ENCODE measurements at places on chromosomes 13 and 19.
A peak's percentile ranks its signal among the peaks of the same experiment; 100 is the strongest.

- DNase-seq, result no peak
These were observed 555.4 kb downstream of the KCTD12 start for GRCh38 chr13:76330761-76331160.

GRCh38 chr13:31846182-31846938 lies 107.0 kb downstream of the RXFP2 start:
- DNase-seq, result peak; percentile 78

- no peak for DNase-seq
These were observed 25.5 kb upstream of the SACS start for GRCh38 chr13:23458989-23459388.

DNA sequence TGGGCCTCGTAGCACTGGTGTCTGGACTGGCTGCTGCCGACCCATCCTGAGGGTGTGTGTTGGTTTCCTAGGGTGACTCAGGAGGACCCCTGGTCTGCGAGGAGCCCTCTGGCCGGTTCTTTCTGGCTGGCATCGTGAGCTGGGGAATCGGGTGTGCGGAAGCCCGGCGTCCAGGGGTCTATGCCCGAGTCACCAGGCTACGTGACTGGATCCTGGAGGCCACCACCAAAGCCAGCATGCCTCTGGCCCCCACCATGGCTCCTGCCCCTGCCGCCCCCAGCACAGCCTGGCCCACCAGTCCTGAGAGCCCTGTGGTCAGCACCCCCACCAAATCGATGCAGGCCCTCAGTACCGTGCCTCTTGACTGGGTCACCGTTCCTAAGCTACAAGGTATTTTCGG lies 13.8 kb downstream of the TIMM13 start:
- no peak for DNase-seq

DNA sequence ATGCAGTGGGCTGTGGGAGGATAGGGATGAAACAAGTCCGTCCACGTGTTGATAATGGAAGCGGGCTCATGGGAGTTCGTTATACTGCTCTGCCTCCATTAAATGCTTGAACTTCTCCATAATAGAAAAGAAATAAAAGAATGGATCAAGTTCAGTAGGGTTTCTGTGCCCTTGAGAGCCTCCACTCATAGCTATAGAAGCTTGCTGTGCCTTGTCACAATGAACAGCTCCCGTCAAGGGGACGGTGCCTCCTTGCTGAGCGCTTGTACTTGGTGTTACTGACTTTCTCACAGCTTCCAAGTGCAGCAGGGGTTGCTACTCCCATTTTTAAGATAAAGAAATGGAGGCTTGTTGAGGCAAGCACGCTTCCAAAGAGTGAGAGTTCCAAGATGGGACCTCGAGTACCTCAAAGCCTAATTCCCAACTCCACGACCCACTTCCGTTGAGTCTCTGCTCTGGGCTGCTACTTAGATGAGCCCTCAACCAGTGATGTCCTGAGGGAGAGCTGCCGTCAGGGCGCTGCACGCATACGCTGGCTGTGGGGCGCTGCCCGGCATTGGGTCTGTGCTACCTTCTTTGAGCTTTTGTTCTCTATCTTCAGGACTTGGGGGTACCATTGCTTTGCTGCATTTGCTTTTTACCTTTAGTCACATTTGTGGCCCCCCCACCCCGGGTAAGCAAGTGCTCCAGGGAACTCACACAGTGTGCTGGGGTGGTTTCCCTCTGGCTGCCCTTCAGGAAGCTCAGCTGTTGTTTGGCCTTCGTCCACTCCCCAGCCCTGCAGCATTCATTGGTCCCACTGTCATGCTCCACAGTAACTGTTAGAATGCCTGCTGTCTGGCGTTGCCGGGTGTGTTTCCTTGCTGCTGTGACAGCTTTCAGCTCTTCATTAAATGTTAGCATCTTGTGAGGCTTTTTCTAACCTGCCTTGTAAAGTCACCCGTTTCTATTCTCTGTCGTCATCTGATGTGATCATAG lies 9.5 kb downstream of the SNRNP70 start:
- DNase-seq, result no peak

DNA sequence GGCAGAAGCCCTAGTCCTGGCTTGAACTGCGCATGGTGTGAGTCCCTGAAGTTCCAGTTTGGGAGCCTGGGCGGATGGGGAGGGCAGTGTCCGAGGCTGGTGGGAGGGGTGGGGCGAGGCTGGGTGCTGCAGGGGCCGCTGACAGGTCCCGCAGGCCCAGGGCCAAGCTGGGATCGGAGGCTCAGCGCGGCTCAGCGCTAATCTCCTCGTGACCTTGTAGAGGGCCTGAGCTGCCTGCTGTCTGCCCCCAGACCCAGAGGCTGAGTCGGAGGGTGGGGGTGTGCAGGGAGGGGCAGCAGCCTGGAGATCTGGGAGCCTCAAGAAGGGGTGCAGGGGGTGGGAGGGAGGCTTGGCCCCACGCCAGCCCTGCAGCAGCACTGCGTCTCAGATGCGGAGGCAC lies 3.0 kb downstream of the ATP1A3 start:
- DNase-seq, result no peak

DNA sequence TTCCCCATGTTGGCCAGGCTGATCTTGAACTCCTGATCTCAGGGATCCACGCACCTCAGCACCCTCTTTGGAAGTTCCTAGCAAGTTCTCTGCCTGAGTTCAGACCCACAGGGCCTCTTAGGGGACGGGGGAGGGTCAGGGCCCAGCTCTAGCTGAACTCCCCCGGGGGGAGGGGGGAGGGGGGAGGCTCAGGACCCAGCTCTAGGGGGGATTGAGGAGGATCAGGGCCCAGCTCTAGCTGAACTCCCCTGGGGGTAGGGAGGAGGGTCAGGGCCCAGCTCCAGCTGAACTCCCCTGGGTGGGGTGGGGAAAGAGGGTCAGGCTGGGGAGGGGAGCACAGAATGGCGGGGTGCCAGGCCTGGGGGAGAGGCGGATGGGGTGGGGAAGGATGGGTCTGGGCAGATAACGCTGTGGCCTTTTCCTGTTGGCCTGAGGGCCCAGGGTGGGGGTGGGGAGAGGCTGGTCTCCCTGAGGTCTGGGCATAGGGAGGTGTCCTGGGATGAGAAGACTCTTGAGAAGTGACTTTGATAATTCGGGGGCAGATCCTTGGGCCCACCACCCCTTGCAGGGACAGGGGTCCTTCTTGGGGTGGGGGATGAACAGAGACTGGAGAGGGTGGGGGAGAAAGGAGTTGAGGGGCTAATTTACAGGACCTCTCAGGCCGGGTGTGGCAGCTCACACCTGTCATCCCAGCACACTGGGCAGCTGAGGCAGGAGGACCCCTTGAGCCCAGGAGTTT lies 5.5 kb upstream of the PTBP1 start:
- no peak for DNase-seq

- no peak for DNase-seq
These were observed 47.5 kb downstream of the WASF3 start for GRCh38 chr13:26604784-26605545.

GRCh38 chr19:54391589-54392061 lies 23.6 kb upstream of the TTYH1 start:
- DNase-seq, result peak; percentile 8

DNA sequence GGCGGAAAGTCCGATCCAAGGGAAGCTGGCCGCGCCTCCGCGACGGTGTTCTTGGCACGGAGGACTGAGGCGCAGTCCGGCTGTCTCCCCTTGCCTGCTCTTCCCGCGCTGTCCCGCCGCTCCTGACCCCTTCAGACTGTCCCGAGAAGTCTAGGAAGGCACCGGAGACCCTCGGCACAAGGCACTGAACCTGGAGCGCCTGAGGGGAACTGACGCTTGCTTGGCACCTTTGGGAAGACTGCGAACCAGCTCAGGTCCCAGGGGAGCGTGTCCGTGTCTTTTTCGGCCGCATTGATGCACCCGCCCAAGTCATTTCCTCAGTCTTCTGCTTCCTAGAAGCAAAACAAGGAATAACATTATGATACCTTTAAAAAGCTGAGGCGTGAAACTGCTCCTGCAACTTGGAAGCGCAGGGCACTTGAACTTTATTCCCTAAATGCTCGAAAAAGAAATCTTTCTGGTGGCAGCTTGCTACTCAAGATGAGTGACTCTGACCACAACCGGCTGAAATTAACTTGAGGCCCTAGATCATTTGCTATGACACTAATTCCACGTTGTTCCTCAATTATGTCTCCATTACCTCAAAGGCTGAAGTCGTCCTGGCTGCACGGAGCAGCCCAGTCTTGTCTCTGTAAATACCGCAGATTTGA lies 735 bp upstream of the FLT1 start:
- DNase-seq, result no peak

DNA sequence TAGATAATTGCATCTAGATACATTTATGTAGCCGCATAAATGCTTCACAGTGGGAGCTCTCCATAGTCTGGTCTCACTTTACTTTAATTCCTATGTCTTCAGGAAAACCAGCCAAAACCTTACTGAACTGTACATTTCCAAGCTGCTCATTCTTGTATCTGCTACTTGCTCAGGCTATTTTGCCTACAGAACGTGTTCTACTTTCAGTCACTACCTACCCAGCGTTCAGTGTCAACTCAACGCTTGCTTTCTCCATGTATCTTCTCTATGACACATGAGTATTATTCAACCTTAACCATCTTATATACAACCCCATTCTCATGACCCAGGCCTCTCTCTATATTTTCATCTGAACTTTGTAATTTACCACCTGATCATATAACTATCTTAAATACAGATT lies 101.9 kb downstream of the KLF12 start:
- DNase-seq, result no peak

GRCh38 chr19:43504426-43505185 lies at the start of gene PHLDB3:
Gene PHLDB3, minus strand, starts transcription at chr19:43504746. Its CDS starts 628 bp downstream, at chr19:43504118.
- peak; percentile 55 for DNase-seq

- no peak for DNase-seq
These were observed 10.5 kb downstream of the KLF5 start for GRCh38 chr13:73069206-73069805.

DNA sequence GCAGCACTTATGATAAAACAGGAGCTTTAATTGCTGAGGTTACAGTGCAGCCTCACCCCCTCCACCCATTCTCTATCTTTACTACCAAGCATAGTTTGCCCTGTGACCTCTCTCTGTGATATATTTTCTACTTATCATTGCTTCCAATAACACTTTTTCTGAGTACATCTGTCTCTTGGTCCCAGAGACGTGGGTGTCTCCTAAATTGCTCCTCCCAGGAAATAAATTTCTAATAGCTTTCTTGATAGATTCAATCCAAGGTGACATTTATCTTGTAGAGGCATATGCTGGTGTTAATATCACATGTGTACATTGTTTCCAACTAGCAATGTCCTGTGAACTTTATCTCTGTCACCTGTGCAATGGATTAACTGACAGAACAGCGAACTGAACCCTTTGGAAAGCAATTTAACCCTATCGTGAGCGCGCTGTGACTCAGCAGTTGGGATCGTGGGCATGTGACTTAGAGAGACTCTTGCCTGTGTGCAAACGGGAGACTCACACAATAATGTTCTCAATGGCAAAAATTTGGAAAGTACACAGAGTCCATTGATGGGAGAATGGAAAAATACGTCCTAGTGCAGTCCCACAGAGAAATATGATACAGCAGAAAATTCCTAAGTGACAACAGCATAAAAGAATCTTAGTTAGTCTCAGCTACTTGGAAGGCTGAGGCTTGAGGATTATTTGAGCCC lies 7.0 kb upstream of the MAP2K2 start:
- no peak for DNase-seq

GRCh38 chr13:108915634-108916512 lies 286.5 kb downstream of the MYO16 start:
- DNase-seq, result no peak

DNA sequence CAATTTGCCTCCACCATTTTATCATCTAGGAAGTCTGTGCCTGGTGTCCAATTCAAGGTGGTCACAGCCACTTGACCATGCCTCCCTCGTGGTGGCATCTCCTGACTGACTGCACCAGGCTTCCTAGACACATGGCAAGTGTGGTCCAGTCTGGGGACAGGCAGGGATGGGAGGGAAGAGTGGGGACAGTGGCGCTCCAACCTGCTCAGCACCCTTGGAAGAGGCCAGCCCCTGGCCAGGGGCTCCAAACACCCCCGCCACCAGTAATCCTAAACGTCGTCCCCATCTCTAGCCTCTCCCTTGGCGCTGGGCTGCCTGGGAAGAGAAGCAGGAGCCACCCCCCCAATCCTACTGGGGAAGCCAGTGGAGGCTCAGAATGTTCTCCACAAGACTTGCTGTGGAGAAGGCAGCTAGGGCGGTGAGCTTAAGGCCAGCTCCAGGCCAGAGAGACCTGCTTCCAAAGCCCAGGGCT lies 2.7 kb downstream of the RPL36 start:
- DNase-seq, result no peak

DNA sequence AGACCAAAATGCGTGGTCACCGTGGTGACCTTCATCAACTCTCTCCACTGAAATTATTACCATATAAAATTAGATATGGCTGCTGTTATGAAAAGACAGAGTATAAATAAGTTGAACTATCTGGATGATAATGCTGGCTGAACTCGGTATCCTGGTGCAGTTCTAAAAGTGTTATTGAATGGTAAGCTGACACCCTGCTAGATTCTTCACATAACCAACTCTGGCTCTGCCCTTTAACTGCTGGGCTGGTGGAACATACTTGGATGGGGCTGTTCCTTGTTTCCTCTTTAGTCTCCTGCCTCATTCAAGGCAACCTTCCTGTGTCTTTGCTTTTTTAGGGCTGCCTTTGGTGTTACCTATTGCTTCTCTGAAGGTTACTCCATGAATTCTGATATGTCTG lies 106.9 kb downstream of the FGF9 start:
- DNase-seq, result no peak

GRCh38 chr19:1302533-1303239 lies 17.0 kb downstream of the EFNA2 start:
- DNase-seq, result no peak

- DNase-seq, result no peak
These were observed 1.8 kb downstream of the PVR start for GRCh38 chr19:44645407-44646048.

- no peak for DNase-seq
These were observed 13.1 kb upstream of the PLAUR start for GRCh38 chr19:43682824-43683661.

- DNase-seq, result no peak
These were observed 450.9 kb upstream of the GPC6 start for GRCh38 chr13:92775658-92776057.

- DNase-seq, result no peak
These were observed 41.8 kb downstream of the BICRA start for GRCh38 chr19:47650700-47651099.

DNA sequence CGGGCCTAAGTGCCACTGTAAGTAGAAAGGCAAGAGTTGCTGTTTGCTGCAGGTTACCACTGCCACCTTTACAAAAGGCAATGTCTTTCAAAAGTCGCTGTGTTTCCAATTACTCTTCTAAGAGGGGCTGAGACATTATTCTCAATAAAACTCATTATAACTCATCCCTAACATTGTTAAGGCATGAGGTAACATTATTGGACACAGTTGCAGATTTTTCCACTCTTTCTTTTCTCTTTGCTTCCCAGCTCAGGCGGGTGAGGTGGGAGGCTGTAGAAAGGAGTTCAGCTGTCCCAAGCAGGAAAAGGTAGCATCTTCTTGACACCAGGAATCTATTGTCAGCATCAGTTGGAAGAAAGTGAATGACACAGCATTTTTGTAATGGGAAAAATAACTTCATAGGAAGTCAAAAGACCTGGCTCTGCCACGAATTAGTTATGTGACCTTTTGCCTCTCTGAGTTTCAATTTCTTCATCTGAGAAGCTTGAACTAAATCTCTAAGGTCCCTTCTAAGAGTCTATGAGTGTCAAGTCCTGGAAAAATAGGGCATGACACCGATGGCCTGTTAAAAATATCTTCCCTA lies 2.1 kb upstream of the UBL3 start:
- DNase-seq, result no peak

GRCh38 chr13:37047032-37047431 lies 12.5 kb downstream of the SUPT20H start:
- no peak for DNase-seq

Measured in SW 1271 (cell line).